ENCODE measurements at places on chromosomes 11 and 22.

DNA sequence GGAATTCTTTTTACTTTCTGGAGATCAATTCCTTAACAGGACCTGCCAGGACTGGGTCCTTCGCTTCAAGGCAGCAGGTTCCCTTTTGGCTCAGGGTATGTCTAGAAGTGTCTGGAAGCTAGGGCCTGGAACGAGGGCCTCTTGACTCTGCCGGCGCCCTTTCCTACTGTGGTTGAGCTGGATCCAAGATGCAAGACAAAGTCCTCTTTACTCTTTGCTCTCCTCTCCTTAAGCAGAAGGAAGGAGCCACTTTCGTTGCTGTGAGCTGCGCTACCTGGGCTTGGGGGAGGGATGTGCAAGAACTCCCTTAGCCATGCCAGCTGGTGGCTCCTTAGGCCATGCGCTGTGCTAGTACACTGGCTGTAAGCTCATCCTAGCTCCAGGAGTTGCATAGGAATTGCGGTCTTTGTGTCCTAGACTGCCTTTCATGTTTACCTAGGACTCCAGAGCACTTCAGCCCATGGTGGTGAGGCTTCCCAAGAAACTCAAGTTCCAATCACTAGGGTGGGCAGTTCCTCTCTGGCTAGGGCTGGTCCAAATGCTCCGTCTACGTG, 18.1 kb downstream of the GLB1L2 start:
- no peak for DNase-seq

GRCh38 chr11:5277807-5278382, 8.2 kb upstream of the HBE1 start:
- no peak for DNase-seq

- no peak for DNase-seq
These were observed 6.0 kb upstream of the CARD10 start for GRCh38 chr22:37525073-37525745.

- DNase-seq: no peak
These were observed 11.4 kb upstream of the CD44 start for GRCh38 chr11:35127619-35128018.

- DNase-seq: no peak
These were observed 9.8 kb upstream of the DDX10 start for GRCh38 chr11:108654994-108655631.

GRCh38 chr11:13889552-13890249, 72.8 kb upstream of the SPON1 start:
- DNase-seq: no peak

DNA sequence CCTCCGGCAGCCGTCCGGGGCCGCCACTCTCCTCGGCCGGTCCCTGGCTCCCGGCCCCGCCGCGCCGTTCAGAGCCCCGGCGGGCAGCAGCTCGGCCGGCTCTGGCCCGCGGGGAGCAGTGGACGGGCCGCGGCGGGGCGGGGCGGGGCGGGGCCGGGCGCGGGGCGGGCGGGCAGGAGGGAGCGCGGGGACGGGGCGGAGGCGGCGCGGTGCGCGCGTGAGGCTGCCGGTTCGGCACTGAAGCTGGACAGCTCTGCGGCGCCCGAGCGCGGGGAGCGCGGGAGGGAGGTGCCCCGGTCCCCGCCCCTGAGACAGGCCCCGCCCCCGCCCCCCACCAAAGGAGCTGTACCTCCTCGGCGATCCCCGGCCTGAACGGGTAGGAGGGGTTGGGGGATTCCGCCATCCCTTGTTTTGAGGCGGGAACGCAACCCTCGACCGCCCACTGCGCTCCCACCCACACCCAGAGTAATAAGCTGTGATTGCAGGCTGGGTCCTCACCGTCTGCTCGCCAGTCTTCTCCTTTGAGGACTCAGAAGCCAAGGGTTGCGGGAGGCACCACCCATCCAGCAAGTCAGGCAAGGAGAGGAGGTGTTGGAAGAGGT, at the start of gene DRD2:
Gene DRD2, minus strand, starts transcription at position 239 of the 602 bp plus-strand sequence. CDS start 50,747 bp downstream, outside the sequence.
- no peak for DNase-seq

DNA sequence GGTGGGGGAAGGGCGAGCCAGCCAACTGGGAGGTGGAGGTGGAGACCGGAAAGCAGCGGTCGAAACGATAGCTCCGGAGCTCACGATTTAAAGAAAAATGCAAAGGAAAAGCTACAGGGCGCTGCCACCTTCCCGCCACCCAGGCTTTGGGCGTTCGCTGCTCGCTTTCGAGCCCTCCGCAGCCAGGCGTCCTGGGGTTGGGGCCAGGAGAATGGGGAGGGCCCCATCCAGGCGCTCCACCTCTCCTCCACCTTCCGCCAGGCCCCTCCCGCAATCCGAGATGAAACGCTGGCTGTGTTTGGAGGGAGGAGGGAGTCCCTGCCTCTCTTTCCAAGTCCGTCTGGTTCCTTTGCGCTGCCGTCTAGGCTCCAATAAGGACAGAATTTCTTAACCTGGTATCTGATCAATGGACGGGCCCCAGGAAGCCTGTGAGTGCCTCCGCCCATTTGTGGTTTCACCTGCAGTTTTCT, 483 bp upstream of the ABTB2 start:
- DNase-seq: no peak

DNA sequence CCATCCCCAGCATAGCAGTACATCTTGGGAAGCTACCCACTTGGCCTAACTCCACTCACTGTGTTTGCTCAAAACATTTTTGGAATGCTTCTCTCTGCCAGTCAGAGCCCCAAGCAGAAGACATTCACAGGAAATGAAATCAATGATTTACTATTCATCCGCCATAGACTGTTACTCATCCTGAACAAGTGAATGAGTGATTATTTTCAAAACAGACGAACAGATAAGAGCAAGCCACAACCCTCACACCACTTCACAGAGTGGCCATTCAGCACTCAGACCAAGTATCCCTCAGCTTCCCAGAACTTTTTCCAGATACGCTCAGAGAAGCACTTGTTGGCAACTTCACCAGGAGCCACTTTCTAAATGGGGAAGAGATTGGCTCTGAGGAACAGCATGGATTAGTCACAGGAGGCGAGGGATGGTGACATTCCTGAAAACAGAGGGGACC, 13.0 kb upstream of the UBASH3B start:
- DNase-seq: no peak

GRCh38 chr11:105492010-105492409, 117.9 kb upstream of the GRIA4 start:
- no peak for DNase-seq

DNA sequence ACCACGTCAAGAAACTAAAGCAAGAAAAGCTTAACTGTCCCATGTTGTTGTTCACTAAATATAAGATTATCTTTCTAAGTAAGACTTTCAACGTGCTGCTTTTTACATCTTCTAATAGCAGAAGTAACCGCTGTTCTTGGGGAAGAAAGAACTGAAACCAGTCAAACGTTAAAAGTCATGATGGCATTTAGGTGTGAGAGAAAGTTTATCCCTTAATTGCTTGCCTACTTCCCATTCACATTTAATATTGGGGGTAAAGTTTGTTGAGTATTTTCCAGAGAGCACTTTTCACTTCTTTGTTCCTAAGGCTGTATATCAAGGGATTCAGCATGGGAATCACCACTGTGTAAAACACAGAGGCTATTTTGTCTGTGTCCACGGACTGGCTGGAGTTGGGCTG, 970 bp downstream of the OR5B21 start:
- DNase-seq: no peak

DNA sequence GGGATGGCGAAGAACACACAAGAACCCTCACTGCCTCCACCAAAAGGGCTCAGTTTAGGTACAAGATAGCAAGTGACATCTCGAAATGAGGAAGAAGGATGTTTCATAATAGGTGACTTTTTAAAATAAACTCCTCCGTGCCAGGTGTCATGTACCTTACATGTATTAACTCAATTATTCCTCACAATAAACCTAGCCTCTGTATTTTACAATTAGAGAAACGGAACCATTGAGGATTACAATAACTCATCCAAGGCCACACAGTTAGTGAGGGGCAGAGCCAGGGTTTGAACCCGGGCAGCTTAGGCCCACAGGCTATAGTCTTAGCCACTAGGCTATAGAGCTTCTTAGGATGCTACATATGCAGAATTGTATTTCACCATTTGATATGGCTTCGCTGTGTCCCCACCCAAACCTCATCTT, 965 bp upstream of the PAMR1 start:
- DNase-seq: no peak

- DNase-seq: no peak
These were observed 114.8 kb upstream of the NAV2 start for GRCh38 chr11:19597876-19598275.
